ENCODE measurements at places on chromosomes 2 and 18.

DNA sequence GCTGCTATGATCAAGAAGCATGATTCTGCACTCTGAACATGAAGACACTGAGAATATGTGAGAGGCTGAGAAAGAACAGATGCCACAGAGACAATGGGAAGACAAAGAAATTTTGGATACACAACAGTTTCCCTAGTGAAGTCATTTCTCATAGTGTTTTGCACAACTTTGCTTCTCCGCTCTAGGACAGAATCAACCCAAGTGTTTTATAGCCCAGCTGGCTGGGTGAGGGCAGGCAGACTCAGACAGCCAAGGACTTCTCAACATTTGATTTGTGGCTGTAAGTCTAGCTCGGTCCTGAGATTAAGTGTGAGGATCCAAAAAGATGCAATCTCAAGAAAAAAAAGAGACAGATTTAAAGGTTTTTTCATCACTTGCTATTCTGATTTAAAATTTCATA lies 536.5 kb upstream of the CRIM1 start:
- DNase-seq = no peak

DNA sequence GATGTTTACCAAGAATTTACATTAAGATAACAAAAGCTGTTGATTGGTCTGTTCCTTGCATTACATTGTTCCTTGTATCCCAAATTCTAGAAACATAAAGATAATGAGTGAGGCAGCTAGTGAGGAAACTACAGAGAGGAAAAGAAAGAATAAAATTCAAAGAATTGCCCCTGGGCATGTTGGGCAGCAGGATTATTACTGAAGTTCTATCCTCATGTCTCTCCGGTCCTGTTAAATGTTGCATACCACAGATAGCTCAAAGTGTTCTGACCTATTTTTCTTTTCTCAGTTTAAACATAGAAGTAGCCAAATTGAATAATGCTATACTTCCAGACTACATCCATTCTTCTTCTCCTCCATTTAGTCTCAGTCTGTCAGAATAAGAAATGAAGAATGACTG lies 58.2 kb upstream of the DYNC1I2 start:
- no peak for DNase-seq

DNA sequence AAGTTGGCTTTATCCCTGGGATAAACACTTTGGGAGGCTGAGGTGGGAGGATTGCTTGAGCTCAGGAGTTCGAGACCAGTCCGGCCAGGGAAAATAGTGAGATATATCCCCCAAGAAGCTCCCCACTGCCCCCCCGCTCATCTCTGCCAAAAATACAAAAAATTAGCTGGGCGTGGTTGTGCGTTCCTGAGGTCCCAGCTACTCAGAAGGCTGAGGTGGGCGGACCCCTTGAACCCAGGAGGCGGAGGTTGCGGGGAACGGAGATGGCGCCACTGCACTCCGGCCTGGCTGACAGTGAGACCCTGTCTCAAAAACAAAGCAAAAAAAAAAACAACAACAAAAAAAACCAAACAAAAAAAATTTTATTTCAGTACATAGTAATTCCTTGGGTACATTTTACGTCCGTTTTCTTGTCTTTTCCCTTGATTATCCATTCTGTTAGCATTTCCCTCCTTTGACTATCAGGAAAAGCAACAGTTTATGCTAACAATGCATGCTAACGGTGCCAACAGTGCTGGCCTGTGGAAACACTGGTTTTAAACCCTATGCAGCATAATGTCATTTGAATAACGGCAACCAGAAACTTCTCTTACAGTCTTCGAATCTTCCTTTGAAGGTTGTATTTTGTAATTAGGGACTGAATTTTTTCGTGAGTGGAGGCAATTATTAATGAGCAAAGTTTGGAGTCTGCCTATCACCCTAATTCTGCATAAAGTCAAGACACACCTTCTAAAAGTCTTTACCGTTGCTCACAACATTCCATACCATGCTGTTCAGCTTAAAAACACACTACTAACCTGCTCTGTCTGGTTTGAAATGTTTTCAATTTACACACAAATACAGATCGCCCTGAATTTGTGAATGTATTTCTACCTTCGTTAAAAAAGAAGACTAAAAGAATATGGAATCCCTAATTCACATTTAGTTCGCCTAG lies 721 bp upstream of the MIB1 start:
- no peak for DNase-seq

DNA sequence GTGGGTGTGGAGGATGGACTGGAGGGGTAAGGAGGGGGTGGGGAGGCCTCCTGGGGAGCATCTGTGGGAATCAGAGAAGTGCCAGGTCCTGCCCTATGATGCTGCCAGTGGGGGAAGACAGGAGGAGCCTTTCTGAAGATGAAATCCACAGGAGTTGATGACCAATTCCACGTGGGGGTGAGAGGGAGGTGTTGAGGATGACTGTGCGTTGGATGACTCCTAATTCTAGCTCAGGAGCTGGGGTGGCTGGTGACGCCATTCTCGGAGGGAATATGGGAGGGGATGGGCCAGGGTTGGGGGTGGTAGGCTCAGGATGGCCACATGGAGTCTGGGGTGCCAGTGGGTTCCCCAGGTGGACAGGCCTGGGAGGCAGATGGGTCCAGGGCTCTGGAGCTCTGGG lies 32.3 kb downstream of the EMX1 start:
- no peak for DNase-seq

- DNase-seq = no peak
Observed at GRCh38 chr2:228581731-228582130, 400.2 kb upstream of the SPHKAP start.
